Hepatocyte (in vitro differentiated cells): ENCODE measurements at places on chromosomes 1 and 21.

DNA sequence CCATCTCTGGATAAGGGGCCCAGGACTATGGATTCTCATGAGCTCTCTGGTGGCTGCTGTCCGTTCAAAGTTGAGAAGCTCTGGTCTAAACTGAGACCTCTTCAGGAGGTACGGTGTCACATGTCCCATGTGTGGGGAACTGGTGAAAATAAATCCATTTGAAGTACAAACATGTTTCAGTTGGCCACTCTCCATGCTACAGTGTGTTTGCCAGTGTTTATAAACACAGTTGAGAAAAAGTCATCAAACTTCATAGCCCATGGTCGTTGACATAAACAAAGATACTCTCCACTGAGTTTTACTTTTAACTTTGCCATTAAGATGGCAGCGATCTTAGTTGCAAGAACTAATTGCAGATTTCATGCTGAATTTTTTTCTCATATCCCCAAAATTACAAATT, 72.8 kb downstream of the PSMG1 start:
- no peak for DNase-seq

DNA sequence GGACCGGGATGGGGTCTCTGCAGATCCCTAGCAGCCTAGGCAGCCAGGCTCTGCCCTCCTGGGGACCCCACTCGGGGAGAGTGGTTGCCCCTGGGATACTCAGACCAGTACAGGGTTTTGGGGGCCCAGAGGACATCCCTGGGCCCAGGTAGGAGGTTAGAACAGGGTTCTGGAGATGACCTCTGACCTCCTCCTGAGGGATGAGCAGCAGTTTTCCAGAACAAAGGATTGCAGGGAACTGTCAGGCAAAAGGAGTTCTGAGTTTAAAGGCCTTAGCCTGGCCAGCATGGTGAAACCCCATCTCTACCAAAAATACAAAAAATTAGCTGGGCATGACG, 20.4 kb upstream of the VPS13D start:
- DNase-seq: no peak

GRCh38 chr1:941588-942383, 17.3 kb downstream of the NOC2L start:
- peak; percentile 92 for DNase-seq

DNA sequence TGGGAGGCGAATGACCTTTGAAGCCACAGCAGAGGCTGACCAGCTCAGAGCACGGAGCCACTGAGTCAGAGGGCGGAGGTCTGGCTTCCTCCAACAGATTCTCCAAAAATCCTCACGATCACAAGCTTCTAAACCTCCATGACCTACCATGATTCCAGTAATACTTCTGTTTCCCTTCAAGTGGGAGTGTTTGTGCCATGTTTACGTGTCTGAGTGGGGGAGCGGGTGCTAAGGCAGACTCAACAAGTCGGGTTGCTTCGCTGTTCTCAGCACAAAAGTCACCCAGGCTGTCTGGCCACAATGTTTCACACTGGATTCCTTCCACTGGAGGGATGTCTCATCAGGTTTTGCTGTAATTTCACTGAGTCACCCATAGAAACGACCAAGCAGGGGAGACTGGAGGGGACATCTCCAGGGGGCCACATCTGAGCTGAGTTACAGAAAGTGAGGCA, 86.2 kb downstream of the SLC66A1 start:
- DNase-seq: peak; percentile 58

DNA sequence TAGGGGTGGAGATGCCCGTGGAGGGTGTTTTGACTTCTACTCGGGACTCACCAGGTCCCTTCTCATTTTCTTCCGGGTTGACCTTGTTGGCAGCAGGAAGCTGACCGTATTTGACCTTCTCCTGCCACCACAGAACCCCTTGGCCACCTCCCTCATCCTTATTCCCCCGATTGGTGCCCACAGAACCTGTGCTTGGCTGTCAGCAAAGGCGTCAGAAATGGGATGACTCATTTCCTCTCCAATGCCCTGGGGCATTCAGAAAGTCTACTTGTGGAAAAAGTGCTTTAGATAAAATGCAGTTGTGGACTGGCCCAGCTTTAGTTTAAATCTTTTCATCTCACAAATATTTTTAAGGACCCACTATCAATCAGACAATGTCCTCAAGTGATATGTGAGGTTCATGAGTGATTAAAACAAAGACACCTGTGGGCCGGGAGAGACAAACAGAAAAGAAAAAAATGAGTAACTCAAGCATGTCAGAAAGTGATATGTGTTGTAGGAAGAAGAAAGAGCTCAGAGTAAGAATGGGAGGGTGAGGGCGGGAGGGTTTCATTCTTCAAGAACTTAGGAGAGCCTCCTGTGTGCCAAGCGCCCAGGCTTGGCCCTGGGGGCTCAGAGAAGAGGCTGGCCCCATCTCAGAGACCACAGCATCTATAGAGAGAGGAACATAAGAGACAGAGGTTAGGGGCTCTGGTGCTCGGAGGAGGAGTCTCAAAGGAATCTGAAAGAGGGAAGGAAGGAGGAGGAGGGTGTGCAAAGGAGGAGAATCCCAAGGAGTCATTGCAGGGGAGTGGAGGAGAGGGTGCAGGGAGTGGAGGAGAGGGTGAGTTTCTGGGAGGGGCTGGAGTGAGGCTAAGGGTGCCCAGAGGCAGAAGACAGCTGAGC, 221.6 kb upstream of the VAMP3 start:
- DNase-seq: peak; percentile 43

DNA sequence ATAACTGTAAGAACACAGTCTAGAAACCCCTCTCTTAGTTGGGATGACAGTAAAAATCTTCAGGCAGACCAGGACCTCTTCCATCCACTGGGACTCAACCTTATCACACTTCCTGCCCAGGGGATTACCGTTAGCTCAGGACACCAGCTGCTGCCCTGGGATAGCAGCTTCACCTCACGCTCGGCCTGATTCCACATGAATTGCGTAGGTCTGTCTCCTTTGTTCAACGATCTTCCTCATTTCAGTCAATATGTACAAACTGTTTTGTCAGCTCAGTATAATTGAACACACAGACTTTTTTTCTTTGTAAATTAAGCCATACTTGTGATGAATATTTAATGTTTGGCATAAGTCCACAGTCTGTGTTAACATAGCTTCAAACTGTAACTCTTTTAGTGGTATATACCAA, 290.4 kb downstream of the GRIK1 start:
- no peak for DNase-seq

- DNase-seq: no peak
These were observed 107.4 kb downstream of the LEPR start for GRCh38 chr1:65527707-65528503.

GRCh38 chr1:36109041-36109679, 15.9 kb downstream of the COL8A2 start:
- DNase-seq: peak; percentile 56

DNA sequence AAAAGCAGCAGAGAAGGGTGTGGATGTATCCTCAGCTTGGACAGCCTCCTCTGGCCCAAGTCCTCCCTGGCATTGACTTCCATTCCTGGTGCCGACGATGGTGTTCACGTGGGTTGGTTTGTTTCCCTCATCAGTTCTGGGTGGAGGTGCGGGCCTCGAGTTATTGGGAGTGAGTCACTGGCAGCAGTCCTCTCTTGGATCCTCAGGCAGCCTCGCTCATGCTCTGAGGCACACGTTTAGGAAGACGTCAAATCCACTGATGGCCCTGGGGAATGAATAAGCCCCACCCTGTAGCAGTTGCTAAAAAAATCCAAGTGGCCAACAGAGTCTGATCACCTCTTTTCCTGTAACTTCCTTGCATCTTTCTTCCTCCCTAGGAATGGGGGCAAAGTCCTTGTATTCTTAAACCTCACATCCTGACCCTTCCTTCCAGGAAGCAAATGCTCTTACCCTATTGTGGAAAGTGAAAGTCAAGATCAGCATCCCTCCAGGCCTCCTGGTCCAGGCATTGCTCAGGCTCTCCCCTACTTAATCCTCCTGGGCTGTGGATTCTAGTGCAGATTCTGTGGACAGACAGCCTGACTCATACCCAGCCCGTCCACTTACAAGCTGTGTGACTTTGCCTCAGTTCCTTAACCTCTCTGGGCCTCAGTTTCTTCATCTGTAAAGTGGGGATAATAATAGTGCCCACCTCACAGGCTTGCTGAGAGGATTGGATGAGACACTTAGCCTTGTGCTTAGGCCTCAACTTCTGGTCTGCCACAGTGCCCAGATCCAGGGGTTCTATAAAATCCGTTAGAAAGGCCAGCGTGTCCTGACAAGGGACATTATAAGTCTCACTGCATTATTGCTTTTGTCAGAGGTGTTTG, 111.1 kb downstream of the TLR5 start:
- no peak for DNase-seq

DNA sequence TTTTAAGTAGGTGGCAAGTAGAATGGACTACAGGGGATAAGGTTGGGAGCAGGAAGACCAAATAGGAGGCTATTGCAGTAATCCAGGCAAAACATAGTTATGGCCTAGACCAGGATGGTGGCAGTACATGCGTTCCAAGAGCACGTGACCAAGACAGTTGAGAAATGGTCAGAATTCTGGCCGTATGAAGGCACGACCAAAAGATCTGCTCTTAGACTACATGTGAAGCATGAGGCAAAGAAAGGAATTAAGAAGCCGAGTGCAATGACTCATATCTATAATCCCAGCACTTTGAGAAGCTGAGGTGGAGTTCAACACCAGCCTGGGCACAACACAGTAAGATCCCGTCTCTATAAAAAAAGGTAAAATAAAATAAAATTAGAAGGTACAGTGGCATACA, 71.3 kb downstream of the LUZP1 start:
- DNase-seq: no peak

DNA sequence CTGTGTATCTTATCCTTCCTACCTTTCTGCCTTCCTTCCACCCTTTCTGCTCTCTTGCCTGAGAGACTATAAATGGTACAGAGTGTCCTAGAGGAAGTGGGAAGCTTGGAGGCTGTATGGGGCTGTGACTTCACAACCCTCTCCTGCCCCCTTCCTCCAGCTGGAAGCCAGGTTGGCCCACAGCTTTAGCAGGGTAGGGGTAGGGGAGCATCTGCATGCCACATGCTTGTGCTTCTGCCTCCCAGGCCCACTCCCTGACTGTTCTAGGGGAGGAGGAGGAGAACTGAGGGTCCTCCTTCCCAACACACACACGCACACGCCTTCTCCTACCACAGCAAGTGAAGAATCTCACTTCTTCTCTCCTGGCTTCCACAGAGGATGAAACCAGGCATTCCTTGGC, 3.9 kb upstream of the SLC27A3 start:
- DNase-seq: no peak

DNA sequence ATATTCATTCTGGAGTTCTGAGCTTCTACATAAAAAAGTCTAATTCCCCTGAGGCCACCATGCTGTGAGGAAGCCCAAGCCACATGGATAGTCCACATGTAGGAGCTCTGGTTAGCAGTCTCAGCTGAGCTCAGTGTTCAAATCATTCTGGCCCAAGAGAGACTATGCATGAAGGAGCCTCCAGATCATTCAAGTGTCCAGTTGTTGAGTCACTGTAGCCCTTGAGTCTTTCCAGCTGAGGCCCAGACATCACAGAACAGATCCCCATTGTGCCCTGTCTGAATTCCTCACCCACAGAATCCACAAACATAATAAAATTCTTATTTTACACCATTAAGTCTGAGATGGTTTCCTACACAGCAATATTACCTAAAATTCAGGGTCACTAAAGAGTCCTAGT, 107.0 kb upstream of the NGF start:
- no peak for DNase-seq
